ENCODE measurements at places on chromosomes 1 and 21.

- no peak for DNase-seq
Observed at GRCh38 chr1:50343323-50343722, 79.9 kb downstream of the DMRTA2 start.

DNA sequence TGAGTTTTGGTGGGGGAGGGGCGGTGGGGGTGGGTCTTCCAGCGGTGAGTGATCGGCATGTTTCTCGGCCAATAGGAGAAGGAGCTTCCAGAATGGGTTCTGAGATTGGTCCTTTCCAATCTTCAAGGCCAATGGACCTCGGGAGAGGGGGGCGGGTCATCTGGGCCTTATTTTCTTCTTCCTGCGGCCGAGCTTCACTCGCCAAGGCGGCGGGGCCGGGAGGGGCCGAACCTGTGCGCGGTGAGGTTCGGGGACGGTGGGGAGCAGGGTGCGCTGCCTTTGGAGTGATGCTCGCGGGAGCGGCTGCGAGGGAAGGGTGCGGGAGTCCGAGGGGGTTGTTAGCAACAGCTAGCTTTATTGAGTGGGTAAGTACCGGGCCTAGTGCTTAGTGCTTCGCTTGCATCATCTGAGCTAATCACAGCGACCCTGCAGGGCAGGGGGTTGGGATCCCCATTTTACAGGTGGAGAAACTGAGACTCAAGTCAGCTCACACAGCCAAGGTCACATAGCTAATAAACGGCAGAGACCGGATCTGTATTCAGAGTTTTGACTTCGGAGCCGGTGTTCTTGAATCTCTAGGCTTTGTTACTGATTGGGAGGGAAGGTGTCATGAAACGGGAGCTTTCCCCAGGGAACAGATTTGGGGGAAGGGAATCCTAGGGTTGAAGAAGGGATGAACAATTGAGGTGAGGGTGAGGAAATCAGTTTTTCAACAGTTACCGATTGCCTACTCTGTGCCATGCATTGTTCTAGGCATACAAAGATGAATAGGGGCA, 549 bp downstream of the KDM4A start:
- peak; percentile 95 for DNase-seq

DNA sequence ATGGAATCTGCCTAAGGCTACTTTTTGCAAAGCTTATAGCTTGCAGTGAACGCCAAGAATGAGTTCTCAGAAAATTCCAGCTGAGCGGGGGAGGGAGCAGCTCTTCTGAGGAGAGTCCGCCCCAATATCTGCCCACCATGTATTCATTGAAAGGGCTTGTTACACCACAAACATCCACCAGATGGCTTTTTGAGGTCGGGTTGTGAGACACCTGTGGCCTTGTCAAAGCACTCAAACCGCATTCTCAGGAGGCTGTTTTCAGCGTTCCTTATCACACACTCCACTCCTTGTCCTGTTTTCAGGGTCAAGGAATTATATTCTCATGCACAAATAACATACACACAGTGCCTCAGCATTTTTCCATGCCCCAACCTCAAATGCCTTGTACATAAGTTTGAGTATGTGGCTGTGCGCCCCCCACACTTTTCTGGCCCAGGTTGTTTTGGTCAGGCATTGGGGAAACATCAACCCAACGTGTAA, 3.9 kb upstream of the C4BPB start:
- DNase-seq: peak; percentile 34

- DNase-seq: no peak
Observed at GRCh38 chr1:41641475-41641814, 157.0 kb upstream of the EDN2 start.

GRCh38 chr1:58927722-58928085, 143.9 kb upstream of the JUN start:
- no peak for DNase-seq

- no peak for DNase-seq
Observed at GRCh38 chr21:26599261-26599660, 26.2 kb upstream of the CYYR1 start.

GRCh38 chr1:65844296-65844695, 51.6 kb downstream of the PDE4B start:
- DNase-seq: no peak

GRCh38 chr1:179816196-179816960, 61.2 kb downstream of the TOR1AIP2 start:
- no peak for DNase-seq

- no peak for DNase-seq
Observed at GRCh38 chr1:50474859-50475809, 51.9 kb upstream of the DMRTA2 start.

DNA sequence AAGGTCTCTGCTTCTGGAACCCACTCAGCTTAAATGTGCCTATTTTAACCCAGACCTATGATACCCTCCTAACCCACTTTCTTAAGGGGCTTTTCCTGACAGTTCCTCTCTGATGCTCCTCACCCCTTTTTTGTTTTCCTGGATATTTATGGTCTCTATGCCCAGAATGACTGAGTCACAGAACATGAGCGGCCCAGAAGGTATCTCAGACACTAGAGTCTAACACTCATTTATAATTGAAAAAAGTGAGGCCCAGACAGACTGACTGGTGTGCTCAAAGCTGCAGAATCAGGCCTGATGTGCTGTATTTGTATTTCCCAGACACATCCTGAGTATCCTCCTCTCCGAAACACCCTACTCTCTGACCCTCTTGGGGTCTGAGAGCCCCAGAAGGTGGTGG, 44.0 kb downstream of the LRRC71 start:
- no peak for DNase-seq

DNA sequence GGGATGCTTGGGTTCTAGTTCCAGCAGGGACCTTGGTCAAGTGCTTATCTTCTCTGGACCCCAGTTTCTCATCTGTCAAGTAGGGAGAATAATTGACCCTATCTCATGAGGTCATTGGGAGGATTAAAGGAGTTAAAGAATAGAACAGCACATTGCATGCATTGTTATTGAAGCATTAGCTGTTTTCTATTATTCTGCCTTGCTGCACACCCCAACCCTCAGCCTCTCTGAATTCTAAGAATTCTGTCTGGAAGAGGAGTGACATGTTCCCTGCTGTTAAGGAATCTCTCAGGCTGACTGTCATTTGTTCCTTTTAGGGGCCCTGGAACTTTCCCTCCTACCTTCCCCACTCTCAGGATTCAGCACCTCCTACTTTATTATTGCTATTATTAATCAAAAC, 73.9 kb downstream of the NENF start:
- DNase-seq: no peak

DNA sequence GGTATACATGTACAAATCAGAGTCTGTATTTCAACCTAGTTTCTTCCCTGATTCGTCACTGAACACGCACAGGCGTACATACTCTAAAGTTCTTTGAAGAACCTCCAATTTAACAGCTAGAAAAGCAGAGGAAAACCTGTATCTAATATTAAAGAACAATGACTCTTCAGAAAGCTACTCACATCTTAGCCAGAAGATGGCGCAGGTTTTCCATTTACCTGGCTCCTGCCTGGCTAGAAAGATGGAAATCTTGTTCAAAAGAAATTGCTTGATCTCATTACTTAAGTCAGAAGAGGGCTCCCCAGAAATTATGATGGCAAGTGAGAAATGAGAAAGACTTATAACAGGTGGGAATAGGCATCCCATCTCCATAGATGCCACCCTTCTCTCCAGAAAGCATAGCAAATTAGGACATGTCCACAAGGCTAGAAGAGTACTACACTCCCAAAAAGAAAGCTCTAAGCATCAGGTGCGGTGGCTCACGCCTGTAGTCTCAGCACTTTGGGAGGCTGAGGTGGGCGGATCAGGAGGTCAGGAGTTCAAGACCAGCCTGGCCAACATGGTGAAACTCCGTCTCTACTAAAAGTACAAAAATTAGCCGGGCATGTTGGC, 19.0 kb upstream of the L1TD1 start:
- DNase-seq: no peak

DNA sequence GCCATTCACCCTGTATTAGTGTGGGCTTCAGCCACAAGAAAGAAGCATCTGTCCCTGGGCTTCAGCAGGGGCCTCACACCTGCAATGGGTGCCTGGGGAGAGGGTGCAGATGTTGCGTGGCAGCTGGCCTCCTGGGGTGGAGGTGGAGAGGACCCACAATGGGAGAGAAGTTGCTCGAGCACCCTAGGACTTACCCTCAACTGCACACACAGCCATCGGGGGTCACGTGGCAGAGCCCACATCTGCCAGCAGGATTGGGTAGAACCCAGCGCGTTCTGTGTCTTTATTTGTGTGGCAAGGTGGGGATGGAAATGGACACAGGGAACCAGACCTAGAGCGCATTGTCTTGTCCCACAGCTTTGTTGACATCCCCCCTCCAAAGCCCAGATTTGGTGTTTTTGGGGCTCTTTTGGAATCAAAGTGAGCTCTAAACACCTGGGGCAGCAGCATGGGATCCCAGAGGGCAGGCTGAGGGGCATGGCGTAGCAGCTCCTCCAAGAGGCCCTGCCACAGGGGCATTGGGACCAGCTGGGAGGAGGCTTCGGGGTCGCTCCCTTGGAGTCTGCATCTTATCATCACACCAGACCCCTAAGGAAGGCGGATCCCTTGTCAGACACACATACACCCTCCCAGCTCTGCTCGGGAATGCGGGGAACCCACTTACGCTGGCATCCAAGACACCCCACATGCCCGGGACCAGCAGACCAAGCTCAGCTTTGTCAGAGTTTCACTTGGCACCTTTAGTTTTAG, 5.1 kb downstream of the ABCG1 start:
- DNase-seq: no peak

DNA sequence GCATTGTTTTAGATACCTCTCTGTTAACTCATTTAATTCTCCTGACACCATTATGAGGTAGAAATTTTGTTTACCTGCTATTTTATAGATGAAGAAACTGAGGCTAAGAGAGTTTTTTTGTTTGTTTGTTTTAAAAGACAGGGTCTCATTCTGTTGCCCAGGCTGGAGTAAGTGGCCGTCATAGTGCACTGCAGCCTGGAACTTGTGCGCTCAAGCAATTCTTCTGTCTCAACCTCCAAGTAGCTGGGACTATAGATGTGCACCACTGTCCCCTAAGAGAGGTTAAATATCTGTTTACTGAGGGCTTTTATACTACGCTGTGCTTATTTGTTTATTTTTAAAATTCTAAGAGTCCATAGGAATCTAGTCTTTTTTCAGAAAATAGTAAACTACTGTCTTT, 43.7 kb upstream of the CACYBP start:
- DNase-seq: no peak

DNA sequence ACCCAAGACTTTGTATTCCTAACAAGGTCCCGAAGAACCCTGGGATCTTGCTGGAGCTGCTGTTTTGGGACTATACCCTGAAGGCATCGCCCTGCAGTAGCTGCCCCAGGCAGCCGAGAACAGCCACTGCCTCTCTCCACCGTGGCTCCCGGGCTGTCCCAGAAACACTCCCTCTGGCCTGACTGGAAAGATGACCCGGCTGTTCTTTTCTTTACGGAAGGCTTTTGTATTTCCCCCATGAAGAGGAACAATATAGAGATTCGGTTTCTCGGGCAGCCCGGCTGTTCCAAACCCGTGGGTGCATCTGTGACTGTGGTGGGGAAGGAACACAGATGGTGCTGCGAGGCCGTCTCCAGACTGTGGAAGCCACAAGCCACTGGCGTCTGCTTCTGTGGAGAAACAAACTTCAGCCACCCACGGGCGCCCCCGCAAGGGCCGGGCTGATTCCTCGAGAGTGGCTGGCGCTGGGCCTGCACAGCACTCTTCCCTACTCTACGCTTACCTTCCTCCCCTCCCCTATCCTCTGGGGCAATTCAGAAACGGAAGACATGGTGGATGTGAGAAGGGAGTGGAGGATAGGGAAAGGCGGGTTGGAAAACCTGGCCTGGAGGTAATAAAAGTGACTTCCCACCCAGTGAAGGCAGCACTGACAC, 33.7 kb upstream of the VASH2 start:
- DNase-seq: no peak

GRCh38 chr1:108154314-108154713, 45.8 kb downstream of the SLC25A24 start:
- no peak for DNase-seq

DNA sequence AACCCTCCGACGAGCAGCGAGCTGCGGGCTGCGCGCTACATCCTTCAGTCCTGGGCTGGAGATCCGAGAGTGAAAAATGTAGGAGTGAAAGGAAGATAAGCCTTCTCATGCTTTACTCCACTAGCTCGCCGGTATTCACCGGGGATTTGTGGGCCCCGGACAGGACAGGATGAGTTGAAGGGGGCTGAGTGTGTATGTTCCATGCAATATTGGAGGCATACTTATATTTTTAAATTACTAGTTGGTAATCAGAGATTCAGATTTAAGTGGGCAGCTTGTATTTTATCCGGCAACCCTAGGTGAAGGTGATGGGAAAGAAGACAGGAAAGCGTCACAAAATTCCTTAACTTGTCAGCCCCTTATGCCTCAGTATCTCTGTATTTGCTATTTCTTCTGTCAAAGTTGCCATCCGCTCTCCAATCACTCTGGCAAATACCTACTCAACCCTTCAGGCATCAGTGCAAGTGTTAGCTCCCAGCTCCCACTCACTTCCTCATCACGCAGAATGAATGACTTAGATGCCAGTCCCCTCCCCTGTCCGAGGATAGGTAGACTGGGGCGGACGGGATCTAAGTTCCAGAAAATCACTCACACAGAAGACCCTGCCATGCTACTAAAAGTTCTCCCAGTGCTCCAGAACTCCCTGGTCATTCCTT, 503 bp upstream of the PIGM start:
- no peak for DNase-seq

GRCh38 chr1:228807904-228808605, 72.8 kb downstream of the RHOU start:
- DNase-seq: no peak

DNA sequence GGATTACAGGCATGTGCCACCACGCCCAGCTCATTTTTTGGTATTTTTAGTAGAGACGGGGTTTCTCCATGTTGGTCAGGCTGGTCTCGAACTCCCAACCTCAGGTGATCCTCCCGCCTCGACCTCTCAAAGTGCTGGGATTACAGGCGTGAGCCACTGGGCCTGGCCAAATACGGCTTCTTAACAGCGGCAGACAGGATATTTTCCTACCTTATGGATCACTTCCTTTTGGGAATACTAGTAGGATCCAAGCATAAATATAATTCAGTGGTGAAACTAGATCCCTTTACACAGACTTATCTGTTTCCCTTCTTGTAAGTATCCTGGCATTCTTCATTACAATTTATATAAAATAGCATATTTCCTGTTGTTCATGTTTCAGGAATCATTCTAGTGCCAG, 40.9 kb downstream of the WNT4 start:
- no peak for DNase-seq

GRCh38 chr1:166960858-166961474, 14.4 kb downstream of the ILDR2 start:
- DNase-seq: no peak

GRCh38 chr1:37905727-37906126, 41.1 kb downstream of the INPP5B start:
- no peak for DNase-seq

GRCh38 chr1:193358419-193358818, 172.0 kb upstream of the B3GALT2 start:
- DNase-seq: no peak

- DNase-seq: peak; percentile 72
Observed at GRCh38 chr1:6260961-6261614, at the start of gene GPR153. TSS of gene GPR153 (minus strand) at chr1:6261098. CDS start at chr1:6254905, 6,193 bp downstream.

- no peak for DNase-seq
Observed at GRCh38 chr1:223653015-223653414, 12.5 kb downstream of the CAPN8 start.

GRCh38 chr1:32780005-32780404, 37.2 kb downstream of the YARS1 start:
- no peak for DNase-seq

All from HuH-7.5 (cell line).